ENCODE measurements at places on chromosomes 12 and 14.
A peak's percentile ranks its signal among the peaks of the same experiment; 100 is the strongest.

- DNase-seq, result no peak
These were observed 65.5 kb downstream of the SH2B3 start for GRCh38 chr12:111471236-111471635.

DNA sequence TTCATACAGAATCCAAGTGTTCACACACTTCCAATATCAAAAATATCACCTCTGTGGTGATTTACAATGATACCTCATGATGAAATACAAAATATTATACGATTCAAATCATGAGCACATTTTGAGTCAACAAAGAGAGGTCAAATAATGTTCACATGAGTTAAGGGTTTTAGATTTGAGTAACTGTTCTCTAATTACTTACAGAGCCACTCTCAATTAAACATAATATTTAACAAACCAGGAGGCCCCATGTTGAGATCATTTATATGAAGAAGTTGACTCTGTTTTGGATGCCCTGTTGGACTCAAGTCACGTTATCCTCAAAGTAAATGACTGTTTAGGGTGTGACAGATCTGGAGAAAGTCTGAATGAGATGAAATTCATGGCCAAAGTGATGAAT lies 53.5 kb downstream of the NUAK1 start:
- no peak for DNase-seq

DNA sequence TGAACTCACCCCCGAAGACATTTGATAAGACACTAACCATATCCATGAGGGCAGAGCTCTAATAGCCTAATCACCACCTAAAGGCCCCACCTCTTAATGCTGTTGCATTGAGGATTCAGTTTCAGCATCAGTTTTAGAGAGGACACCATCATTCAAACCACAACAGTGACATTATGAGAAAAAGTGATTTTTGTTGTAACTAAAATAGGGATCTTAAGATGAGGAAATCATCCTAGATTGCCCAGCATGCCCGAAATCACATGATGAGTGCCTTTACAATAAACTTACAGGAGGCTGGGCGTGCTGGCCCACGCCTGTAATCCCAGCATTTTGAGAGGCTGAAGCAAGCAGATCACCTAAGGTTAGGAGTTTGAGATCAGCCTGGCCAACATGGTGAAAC lies 9.7 kb upstream of the GLT1D1 start:
- no peak for DNase-seq

DNA sequence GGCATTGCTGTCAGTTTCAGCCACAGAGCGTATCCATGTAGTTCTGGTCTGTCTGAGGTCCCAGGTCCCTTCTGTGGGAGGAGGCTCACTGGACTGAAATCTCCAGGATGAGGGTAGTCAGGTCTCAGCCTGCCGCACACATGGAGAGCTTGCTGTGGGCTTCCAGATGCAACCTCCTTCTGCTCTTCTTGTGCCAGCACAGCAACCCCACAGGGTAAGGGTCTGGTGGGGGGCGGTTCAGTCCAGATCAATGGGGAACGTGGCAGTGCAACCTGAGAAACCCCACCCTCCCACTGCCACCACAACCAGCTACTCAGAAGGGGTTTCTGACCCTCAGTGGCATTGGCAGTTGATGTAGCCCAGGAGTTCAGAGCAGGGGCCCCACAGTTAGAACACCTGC lies 61.2 kb downstream of the BEGAIN start:
- no peak for DNase-seq

DNA sequence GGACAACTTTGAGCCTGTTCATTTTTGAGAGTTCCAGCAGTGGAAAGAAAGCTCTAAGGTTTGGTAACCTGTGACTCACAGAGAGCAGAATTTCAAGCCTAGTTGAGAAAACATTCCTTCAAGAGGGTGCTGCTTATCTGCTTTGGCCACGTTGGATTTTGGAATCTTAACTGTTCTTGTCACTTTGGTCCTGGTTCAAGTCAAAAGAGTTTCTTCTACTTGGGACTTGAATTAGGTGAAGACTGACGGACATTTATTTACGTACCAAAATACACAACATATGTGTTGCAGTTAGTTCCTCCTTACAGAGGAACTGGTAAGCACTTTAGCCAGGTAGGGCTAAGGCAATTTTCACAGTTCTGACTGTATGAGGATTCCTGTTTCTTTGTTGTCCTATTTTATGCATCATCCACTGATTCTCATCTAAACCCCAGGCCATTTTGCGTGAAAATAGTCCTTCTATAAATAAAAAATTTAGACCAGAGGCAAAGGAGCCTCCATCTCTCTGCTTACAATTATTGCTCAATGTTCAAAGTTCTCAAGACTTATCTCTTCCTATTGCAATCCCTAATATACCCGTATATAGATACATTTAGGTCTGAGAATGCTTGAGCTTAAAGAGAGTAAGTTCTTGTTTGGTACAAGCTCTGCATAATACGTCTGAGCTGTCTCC lies 580.9 kb downstream of the DIO2 start:
- DNase-seq, result no peak

GRCh38 chr12:8780389-8780788 lies 42.0 kb upstream of the A2ML1 start:
- peak; percentile 2 for DNase-seq

DNA sequence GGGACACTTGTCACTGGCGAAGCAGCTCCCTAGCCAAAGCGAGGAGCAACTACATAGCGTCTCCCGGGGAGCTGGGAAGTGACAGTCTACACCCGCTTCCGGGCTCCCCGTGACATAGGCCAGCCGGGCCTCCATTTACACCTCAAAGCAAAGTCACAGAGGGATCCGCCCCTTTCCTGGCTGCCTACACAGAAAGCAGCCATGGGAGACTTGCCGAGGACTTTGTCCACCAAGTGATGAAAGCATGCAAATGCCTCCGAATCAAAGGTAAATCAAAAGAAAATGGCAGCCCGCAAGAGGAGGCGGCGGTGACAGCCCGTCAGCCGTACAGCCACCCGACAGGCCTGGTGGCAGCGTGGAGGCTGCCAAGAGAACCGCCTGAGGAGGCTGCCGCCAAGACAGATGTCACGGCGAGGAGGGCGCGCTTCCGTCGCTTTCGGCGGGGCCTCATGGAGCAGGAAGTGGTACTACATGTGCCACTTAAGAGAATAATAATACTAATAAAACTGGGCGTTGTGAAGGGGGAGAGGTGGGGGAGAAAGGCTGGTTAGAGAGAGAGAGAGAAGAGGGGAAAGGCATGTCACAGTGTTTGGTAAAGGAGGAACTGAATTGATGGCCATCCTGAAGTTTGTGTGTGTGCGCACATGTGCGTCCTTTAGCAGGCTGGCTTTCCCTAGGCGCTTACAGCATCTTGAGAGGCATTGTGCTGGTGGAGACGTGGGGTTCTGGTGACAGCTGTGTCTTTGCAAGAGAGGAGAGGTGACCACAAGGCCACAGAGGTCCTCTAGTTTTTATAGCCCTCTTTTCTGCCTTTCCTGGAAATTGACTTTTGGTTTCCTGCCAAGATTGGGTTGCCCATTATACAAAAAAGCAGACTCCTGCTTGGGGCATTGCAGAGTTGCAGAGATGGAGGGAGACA lies 661.7 kb downstream of the VRK1 start:
- DNase-seq, result no peak

DNA sequence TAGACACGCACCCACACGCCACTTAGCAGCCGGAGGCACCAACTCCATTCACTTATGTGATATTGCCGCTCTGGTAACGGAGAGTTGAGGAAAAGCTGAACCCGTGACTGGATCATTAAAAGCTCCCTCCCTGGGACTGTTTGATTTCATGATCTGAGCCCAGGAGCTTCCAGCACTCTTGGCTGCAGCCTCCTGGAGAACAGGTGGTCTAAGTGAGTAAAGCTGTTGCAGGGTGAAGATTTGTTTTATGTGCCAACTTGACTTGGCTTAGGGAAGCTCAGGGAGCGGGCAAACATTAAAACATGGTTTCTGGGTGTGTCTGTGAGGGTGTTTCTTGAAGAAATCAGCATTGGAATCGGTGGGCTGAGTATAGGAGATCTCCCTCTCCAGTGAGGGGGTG lies 16.9 kb upstream of the TMEM132C start:
- DNase-seq, result no peak

GRCh38 chr12:2735432-2735831 lies 59.3 kb upstream of the FKBP4 start:
- no peak for DNase-seq

DNA sequence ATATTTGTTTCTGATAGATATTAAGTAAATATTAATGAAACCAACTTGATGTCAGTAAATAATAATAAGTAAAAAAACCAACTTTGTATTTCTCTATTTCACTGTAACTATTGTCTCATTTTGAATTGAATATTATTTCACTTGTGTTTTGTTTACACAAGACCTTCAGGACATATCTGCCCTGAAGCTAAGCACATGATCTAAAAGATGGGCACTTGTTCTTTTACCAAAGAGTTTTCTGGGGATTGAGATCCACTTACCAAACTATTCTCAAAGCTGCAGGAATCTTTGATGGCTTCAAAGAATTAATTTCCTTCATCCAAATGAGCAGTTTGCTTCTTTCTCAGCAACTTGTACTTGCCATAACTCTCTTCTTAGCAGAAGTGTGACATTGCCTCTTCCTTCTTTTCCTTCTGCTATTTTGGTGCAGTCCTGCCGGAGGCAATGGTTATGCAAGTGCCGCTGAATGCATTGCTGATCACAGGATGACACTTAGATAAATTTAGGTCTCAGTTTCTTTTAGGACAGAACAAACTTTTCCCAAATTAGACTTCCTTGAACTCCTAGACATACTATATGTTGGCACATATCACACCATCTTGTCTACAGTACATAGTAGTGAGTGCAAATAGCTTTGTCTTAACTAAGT lies 9.2 kb downstream of the FAR2 start:
- no peak for DNase-seq

- DNase-seq, result no peak
These were observed 45.8 kb upstream of the POC1B start for GRCh38 chr12:89571491-89572195.

DNA sequence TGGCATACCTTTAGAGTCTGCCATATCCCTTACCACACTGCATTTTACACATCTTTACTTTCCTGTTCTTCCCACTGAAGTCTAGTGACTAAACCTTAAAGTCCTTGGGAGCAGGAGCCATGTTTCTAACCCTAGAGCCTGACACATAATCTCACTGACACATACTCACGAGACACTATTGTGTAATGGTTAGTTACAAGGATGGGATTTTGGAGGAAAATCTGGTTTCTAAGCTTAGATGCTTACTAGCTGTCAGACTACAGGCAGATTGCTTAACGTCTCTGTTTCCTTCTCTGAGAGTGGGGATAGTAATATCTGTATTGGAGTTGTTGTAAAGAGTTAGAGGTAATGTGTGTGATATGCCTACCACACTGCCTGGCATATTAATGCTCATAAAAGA lies 6.2 kb upstream of the DYRK4 start:
- no peak for DNase-seq

- DNase-seq, result no peak
These were observed 306.1 kb upstream of the RTL1 start for GRCh38 chr14:101209594-101209993.

DNA sequence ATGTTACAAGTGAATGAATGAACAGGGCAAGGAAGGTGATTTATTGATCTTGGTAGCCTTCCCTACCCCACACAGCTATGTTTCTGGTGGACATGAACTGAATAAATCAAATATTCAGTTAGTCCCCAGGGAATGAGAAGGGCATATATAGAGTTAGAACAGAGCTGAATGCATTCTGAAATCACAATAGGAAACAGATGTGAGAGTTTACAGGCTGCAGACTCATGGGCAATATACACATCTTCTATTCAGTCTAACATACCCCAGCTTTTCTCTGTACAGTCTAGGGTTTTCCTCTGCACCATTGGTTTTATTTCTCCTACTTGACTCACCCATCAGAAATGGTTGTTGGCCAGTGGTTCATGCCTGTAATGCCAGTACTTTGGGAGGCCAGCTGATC lies 7.3 kb upstream of the STX2 start:
- DNase-seq, result no peak

DNA sequence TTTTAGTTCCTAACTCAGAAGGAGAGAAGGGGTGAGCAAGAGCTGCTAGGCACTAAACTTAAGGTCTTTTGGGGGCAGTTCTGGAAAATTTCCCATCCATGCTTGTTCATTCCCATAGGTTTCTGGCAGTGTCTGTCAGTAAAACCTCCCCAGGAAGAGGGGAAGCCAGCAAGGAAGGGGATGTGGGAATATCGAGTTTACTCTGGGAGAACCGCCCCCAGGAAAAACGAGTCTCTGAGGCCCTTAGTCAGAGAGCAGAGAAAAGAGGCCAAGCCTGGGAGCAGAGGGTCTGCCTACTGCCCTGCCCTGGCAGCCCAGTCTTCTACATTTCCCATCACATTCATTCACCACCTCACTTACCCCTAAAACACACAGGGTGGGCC lies 55.9 kb downstream of the TMCC3 start:
- no peak for DNase-seq

DNA sequence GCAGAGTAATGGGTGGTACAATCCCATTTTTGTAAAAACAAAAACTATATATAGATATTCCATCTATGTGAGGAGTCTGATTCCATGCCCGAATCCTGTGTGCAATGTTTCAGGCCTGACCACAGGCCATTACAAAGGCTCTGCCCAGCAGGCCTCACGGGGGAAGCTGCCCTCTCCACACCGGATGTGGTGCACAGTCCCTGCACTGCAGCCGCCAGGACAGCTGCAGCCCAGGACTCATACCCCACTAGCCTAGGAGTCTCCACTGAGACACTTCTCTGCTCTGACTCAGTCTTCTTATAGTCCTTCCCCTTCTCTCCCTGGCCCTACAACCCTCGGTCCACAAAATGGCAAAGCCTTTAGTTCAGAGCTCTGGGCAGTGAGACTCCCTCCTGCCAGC lies 190.4 kb downstream of the PPM1H start:
- no peak for DNase-seq

- DNase-seq, result peak; percentile 21
These were observed 281.5 kb downstream of the ZFP36L1 start for GRCh38 chr14:68511129-68512047.

DNA sequence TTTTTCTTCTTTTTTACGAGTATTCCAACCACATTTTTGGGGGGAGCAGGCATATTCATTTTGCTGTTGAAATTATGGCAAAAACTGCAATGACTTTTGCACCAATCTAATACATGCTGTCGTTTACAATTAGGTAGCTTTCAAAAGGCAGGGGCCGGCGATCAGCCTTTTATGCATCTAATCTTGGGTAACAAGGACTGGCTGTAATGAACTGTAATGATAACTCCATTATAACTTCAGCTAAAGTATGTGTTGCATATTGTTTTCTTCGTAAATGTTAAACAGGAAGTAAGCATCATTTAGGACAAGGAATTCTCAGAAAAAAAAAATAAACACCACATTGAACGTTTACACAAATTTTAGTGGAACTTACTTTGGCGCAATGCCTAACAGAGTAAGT lies 30.3 kb upstream of the KLRF1 start:
- DNase-seq, result no peak

- no peak for DNase-seq
These were observed 6.3 kb downstream of the TBPL2 start for GRCh38 chr14:55433880-55434804.

DNA sequence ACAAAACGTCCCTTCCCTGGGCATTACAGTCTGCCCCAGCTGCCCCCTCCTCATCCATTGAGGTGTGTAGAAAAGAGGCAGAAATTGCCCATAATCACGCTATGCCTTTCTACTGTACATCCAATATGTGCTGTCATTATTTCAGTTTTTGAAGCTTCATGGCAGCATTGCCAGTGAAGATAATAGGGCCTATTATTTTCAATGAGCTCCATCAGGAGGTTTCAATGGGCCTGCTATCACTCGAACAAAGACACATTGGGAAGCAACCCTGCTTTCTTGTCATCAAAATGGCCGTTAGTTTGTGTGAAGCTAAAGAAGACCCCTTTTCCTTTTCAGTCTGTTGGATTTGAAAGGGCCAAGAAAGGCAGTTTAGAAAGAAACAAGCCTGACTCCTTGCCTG lies 653.8 kb downstream of the NOVA1 start:
- peak; percentile 64 for DNase-seq

All from NCI-H2227 treated with DMSO at 0.1 percent for 48 hours (cell line).